ENCODE measurements at places on chromosomes 3 and 15.

GRCh38 chr15:70892002-70892911, at the start of the genes LRRC49 and THAP10:
Gene LRRC49, plus strand, starts transcription at chr15:70892826. Its CDS starts 69 bp downstream, at chr15:70892895.
Gene THAP10, minus strand, starts transcription at chr15:70892433. Its CDS starts 161 bp downstream, at chr15:70892272.
- ATAC-seq, result peak; percentile 90

DNA sequence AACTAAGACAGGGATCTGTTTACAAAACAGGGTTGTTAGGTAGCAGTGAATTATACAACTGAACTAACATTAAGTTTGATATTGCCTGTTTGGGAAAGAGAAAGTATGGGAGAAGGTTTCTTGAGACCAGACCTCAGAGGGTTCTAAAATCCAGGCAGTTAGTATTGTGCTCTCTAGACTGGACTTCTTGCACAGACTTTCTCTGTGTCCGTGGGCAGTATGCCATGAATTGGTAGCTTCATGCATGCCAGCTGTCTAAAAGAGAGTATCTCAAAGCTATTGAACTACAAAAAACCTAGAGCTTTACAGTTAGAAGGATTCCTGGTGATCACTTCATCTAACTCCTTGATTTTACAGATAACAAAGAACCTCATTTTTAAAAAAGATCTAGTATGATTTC, 12.5 kb downstream of the SAMD7 start:
- no peak for ATAC-seq

- no peak for ATAC-seq
Measured at GRCh38 chr3:47803480-47804025, 615 bp downstream of the DHX30 start.

DNA sequence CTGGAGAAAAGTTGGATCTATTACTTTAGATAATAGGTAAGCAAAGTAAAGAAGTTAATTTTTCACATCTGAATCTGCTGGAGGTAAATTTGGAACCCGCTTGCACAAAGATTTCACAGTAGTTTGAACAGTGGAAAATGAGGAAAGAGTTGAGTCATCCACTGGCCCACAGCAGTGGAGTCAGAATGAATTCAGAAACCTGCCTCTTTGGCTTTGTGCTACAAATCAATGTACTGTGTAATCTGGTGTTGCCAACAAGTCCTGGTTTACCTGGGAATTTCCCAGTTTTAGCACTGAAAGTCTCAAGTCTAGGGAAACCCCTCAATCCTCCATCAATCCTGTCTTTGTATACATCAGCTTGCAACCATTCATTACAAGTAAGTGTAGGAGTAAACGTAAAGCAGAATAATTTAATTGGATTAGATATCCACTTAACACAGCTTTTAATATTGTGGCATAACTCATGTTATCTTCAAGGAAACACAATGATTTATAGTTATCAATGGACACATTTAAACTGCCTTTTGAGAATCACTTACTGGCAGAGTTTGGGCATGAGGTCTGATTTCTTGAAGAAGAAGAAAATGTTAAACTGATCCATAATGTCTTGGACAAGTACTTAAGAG, 100.6 kb downstream of the DCLK3 start:
- ATAC-seq, result no peak

- ATAC-seq, result no peak
Measured at GRCh38 chr3:110608566-110608965, 463.1 kb upstream of the NECTIN3 start.

GRCh38 chr3:13569641-13570390, 20.9 kb downstream of the FBLN2 start:
- no peak for ATAC-seq

DNA sequence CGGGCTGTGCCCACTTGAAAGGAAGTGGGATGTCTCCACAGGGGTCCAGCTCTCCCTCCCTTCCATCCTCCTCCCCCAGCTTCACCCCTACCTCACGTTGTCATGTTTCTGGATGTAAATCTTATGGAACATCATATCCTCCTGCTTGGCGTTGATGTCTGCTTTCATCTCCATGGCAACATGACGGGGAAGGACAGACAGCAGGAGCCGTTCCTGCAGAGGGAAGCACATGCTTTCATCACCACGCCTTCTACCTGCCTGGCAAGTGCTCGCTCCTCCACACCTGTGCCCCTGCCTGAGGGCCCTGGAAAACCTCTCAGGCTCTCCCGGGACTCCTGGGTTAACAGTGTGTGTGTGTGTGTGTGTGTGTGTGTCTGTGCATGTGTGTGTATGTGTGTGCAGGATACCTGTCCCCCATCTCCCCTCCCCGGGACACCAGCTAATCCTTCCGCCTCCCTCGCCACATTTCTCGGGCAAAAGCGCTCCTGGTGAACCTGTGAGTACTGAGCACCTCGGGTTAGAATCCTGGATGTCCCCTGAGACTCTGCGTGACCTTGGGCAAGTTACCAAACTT, 101.1 kb downstream of the ADCY5 start:
- no peak for ATAC-seq

- peak; percentile 75 for ATAC-seq
Measured at GRCh38 chr3:78086150-78086549, 1046.3 kb downstream of the ROBO2 start.

DNA sequence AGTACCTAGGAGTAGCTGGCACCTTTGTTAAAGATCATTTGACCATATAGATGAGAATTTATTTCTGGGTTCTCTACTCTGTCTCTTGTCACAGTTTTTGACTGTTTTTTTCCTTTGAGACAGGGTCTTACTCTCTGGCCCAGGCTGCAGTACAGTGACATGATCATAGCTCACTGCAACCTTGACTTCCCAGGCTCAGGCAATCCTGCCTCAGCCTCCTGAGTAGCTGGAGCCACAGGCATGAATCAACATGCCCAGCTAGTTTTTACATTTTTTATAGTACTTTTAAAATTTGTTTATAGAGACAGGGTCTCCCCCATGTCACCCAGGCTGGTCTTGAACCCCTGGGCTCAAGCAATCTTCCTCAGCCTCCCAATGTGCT, 45.0 kb downstream of the BCL2L10 start:
- no peak for ATAC-seq

DNA sequence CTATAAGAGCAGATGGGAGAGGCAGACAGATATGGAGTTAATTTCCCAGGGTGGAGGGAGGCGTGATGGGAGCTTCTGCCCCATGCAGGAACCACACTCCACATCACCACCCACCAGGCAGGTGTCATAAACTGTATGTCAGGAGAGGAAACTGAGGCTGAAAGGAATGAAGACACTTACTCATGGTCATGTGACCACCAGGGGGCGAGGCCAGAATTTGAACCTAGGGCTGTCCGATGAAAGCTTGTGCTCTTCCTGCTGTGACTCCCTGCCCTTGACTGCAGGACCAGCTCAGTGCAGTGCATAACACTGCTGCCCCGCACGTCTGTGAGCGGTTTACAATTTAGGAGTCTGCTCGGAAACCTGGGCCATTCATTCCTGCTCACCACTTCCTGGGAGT, 28.8 kb downstream of the NUP210 start:
- no peak for ATAC-seq

DNA sequence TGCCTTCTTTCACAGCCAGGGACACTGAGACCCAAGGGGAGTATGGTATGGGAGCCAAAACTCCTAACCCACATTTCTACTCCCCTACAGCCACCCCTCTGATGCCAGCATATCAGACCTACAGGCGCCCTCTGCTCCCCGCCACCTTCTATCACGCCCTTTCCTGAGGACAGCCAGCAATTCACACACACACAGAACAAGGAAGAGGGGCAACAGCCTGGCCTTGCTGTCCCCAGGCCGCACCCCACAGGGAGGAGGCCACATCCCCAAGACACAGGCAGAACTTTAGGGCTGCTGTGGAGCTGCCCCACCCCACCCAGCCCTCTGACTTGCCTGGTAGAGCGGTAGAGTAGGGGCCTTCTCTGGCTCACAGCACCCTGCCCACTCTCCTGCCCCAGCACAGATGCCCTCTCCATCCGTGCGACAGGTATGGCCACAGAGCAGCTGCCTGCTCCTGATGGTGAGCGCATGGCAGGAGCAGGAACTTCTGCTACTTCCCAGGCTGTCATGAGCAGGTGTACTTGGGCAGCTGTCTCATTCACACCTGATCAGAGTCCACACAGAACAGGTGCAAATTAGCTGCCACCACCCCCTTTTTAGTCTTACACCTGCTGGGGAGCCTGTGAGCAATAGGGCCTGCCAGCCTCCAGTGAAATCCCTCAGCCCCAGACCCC, 33.4 kb downstream of the CCDC33 start:
- no peak for ATAC-seq

DNA sequence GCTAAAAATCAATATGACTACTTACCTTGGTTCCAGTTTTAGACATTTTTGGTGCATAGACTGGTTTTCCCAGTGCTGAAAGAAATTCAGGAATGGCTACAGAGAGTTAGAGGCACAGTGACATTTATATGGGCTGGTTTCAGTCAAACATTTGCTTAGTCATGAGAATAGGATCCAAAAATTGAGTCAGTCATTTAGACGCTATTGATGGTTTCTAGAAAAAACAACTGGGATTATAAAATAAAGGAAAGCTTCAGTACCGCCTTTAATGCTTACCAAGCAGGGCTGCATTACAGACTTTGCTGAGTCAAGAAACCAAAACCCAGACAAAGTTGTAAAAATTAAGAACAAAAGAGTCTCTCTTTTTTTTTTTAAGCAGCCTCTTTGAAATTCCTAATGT, at the start of gene CRYGS:
Gene CRYGS (minus strand): TSS at position 100 of the 400 bp plus-strand sequence. CDS start 54 bp downstream, at position 46.
- peak; percentile 18 for ATAC-seq

DNA sequence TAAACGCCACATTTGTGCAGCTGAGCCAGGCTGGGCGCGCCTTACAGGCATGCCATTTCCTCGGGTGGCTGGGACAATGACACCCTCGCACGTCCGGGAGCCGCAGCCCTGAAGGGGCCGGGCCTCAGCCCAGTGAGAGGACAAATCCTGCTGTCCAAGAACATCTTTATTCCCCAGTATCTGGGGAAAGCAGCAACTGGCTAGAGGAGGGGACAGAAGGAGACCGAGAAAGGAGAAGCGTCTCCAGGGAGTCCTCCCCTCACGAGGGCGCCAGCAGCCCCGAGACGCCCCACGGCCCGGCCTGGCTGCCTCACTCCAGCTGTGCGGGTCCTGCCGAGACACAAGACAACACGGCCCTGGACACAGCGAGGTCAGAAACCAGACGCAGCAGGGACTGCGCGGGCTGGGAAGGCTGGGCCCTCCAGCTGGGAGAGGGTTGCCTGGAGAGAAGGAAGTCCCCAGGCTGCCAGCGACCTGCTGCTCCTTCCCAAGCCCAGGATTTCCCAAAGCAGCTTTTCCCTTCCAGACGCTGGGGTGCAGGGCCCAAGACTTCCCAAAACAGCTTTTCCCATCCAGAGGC, 130.2 kb downstream of the CHSY1 start:
- ATAC-seq, result peak; percentile 66

DNA sequence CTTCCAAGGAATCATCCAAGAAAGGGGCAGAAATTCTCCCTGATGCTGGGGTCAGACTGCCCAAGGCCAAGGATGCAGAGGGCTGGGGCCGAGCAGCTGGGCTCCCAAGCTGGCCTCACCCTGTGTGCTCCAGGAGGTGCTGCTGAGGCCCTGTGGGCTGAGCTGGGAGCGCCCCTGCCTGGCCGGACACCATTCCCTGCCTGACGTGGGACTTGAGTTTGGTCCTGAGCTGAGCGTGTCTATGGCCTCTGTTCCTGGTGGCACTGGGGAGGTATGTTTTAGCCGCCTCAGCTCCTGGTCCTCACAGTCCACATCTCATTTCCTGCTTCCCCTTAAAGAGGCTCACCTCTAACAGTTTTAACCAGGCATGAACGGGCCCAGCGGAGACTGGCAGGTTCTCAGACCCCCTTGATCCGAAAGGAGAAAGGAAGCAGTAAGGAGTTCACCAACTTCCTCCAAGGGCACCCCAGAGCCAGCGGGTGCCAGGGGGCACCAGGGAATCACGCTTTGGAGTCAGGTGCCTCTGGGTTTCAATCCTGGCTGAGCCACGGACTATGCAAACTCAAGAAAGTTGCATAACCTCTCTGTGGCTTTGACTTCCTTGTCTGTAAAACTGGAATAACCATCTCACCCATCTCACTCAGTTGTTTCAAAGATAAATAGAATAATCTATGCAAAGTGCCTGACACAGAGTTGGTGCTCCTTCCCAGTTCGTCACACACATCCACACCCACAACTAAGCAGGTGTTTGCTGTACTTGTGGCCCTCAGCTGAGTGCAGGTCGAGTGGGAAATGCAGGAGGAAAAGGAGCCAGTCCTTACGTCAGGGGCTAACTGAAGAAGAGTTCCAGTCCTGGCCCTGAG, 48.6 kb downstream of the SLC12A8 start:
- peak; percentile 89 for ATAC-seq

DNA sequence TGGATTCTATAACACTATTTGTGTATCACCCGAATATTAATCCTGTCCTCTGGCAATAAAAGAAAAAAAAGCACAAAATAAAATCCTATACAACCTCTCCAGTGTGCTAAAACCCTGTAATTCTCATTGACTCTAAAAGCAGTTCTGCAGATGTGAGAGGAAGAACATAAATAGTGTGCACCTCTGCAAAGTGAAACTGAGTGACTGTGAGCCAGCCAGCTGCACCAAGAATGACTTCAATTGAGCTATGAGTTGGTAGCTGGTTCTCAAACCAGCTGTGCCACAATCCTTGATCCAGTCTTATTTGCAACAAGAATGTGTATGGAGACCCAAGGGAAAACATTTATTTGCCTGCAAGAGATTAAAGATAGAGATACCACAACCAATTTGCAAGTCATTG, 31.2 kb upstream of the COL8A1 start:
- ATAC-seq, result no peak

GRCh38 chr3:125319765-125320164, 55.4 kb downstream of the ZNF148 start:
- no peak for ATAC-seq

DNA sequence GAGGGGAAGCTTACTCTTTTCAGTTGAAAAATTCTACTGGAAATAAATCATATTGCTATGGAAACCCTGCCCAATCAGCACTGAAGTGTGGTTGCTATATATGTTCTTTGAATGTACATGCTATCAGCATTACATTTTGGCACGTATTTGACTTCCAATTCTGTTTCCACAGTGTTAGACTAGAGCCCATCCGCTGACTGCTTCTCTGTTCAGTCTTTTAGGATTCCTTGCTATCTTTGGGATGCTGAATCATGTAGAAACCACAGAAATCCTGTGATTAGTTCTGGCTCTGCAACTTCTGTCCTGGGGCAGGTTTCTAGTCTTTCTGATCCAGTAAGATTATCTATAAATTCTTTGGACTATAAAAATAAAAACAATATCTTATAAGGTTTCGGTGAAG, 128.2 kb upstream of the SLC7A14 start:
- no peak for ATAC-seq

- no peak for ATAC-seq
Measured at GRCh38 chr15:89195836-89196235, 25.5 kb downstream of the RLBP1 start.

- ATAC-seq, result peak; percentile 59
Measured at GRCh38 chr15:74967670-74968069, 11.1 kb upstream of the RPP25 start.

GRCh38 chr3:149726716-149727407, 25.4 kb downstream of the COMMD2 start:
- no peak for ATAC-seq

GRCh38 chr15:48865370-48866079, 12.4 kb upstream of the EID1 start:
- no peak for ATAC-seq

- ATAC-seq, result no peak
Measured at GRCh38 chr3:152197937-152198336, 70.8 kb upstream of the MBNL1 start.

GRCh38 chr3:117322866-117323265, 613.3 kb downstream of the TUSC7 start:
- ATAC-seq, result no peak
